NB4 (cell line): ENCODE measurements at places on chromosomes 4 and X.

DNA sequence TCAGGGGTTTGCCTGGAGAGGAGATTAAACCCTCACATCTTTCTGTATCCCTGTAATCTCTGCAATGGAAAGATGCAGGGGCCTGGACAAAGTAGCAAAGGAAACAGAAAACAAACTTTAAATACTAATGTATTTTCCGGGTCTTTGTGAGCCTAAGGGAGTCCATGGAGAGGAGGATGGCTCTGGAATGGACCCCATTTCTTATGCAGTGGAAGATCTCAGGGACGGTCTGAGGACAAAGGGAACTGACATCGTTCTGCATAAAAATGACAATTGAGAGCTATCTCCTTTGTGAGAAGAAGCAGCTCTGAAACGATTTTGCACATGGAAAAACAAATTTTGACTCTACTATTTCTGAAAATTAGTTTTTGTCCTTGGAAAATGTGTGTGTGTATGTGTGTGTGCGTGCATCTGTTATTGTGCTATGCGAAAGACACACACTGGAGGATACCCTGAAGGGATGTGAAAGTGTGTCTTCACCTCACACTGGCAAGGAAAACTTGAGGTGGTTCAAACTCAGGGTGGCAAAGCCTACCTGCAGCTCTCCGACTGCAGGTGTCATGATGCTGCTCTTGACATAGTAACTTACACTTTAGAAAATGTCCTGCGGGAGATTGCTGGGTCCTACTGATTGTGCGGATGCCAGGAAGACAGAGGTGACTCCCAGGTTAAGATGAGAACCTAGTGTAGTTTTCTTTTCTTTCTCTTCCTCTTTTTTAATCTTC is 126.4 kb upstream of the JADE1 start:
- no peak for DNase-seq

- peak; percentile 27 for DNase-seq
These were observed 176.5 kb downstream of the GBA3 start for GRCh38 chr4:22869235-22869634.

DNA sequence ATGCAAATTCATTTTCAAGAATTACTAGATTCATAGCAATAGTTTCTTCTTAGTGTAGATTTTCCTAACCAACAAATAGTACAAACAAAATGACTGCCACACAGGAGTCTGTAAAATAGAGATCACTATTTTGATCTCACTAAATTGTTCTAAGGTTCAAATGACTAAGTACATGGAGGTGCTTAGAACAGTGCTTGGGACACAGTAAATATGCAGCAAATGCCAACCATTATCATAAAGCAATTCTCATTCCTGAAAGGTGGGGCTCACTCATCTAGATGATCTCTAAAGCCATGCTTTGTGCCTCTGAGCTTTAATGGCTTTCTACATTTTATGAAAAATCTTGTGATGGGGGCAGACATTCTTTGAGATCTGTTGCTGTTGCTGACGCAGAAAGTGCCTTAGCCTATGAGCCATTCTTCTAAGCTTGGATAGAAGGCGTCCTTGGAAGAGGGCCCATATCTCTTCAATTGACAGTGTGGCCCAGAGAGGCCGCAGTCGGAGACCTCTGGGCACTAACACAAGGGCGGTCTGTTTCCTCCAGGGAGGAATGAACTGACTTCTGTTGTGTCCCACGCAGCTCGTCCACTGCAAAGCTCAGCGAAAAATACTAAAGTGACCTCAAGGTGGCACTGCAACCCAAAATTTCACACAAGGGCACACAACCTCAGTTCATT is 23.5 kb downstream of the TLR10 start:
- DNase-seq: peak; percentile 84

- DNase-seq: no peak
These were observed 69.6 kb upstream of the RASGEF1B start for GRCh38 chr4:81541161-81541945.

GRCh38 chr4:6760865-6761264 is 21.7 kb upstream of the KIAA0232 start:
- no peak for DNase-seq

- peak; percentile 52 for DNase-seq
These were observed at the start of gene SRPX2 for GRCh38 chrX:100643956-100644860. TSS of gene SRPX2 (plus strand) at chrX:100644199. CDS start at chrX:100646323, 2,124 bp downstream.

GRCh38 chrX:51484616-51485015 is 11.8 kb downstream of the NUDT11 start:
- DNase-seq: no peak

DNA sequence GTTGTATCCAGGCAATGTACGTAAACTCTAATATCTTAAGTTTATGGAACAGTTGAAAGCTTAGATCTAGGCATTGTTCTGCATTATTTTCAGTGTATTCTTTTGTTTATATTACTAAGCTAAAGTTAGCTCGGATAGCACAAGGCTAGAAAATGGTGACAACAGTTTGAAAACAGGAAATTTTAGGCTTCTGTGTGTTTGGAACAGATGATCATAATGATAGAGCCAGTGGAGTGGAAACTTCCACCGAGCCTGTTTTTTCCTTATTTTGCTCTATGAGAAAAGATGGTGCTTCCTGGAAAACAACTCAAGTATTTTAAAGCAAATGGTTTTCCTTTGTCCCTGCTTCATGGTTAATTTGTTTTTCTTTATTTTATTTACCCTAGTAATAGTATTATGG is 70.8 kb downstream of the GAB1 start:
- DNase-seq: no peak

DNA sequence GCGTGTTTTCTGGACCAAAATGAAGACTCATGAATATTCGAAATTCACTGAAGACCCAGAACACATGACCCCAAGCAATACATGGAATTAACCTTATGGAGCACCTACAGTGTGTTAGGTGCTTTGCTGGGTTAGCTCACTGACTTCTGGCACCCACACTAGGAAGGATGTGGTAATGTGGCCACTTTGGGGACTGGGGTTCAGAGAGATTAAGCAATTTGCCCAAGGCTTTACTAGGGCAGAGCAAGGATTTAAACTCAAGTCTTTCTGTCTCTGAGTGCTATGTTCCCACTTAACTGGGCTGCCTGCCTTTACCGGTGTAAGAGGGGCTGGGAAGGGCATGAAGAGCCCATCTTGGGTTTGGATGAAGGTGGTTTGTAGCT is 162.0 kb upstream of the ATP6AP2 start:
- peak; percentile 57 for DNase-seq

DNA sequence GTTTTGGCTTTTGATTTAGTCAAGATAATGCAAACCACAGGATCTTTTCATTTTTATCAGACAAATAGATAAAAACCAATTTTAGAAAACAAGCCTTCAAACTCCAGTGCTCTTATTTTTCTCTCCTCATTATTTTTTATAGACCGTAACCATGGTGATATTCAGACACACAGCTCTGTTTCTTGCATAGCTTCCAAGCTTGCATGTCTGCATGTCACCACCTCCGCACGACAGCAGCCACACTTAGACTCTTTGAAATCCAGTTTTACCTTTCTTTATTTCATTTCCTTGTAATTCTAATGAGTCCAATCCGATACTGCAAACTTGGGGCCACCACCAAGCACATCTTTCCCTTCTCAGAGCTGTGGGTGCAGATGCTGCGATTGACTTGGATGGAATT is 94.3 kb upstream of the GPM6A start:
- no peak for DNase-seq

- no peak for DNase-seq
These were observed 136.0 kb downstream of the UGT8 start for GRCh38 chr4:114734594-114734993.

GRCh38 chr4:95761871-95762270 is 78.0 kb upstream of the PDHA2 start:
- DNase-seq: no peak

DNA sequence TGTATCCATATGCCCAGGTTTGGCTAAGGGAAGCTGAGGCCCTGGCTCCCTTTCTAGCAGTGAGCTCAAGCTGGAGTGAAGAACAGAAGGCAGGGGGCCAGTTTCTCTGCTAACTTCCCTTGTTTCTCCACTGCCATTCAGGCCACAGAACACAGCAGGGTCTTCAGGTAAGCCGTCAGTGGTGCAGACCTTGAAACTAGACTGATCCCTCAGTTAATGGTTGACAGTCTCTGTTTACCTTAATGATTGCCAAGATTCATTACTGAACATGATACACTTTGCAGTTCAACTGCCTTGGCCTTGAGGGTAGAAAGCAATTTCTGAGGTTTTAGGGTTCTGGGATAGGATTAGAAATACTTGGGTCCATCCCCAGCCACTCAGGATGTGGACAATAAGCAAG is 8.9 kb upstream of the GJB1 start:
- no peak for DNase-seq
